ENCODE measurements at places on chromosomes 6 and 20.

DNA sequence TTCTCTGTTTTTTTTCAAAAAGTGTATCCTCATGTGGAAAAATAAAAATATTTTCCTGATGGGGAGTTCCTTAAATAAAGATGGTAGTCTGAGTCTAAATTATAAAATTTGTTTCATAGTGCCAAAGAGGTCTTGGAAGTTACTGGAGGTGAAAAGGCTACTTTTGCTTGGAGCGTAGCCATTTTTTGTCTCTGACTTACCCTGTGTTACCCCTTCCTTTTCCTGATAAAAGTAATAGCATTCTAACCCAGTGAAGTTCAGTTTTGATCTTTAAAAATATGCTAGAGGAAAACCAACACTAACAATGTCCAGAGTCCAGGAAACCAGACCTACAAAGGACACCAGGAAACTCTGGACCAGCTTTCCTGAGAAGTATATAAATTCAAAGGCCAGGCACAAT, 112.2 kb upstream of the FOXO3 start:
- DNase-seq, result no peak

GRCh38 chr6:95017922-95018321, 559.4 kb upstream of the MANEA start:
- DNase-seq, result no peak

DNA sequence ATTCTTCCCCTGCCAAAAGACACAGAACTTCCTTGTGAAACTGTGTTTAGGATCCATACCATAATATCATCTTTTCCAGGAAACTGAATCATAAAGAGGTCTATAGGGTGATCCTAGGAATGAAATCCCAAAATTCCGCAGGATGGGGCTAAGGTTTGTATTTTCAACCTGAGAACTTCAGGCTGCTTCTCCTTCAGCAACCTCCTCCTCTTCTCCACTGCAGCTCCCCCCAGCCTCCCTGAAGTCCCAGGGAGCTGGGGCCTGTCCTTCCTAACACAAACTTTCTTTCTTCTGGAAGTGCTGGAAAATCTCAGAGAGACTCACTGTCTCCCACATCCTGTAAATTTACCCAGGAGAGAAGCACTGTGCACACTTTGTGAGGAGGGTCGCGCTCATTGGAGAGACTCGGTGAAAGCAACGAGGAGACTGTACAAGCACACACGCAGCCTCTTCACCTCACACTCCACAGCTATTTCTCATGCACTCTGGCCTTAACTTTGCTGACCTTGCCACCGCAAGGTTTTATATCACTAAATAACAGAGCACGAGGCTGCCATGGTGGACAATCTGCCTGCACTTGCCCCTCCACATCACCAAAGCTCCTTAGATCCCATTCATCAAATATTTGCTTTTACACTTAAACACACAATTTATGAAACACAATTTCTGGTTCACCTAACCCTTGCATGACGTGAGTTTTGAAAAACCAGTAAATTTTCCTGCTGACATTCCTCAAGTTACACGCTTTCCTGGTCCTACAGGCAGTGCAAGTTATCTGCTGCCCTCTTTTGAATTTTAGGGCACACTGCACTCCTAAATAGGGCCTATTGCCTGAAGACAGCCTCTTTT, 14.3 kb downstream of the ID4 start:
- no peak for DNase-seq

- peak; percentile 21 for DNase-seq
Measured at GRCh38 chr20:38764567-38765318, 16.5 kb downstream of the ACTR5 start.

- no peak for DNase-seq
Measured at GRCh38 chr6:48184648-48185047, 73.7 kb upstream of the PTCHD4 start.

DNA sequence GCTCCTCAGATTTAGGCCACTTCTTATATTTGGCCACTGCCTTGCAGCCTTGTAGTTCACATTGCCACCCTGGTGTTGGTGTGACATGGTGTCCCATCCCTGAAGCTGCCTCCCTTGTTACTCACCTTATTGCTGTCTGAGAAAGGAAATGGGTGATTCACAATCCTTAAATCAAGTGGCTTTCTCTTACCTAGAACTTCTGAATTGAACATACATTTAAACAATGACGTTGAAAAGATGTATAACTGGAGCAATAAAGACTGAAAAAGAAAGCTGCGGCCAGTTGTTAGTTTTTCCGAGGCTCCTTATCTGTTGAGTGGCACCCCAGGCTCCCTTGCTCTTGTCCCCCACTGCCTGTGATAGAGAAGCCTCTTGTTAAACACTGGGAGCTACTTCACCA, 28.8 kb upstream of the GNRH2 start:
- DNase-seq, result no peak

DNA sequence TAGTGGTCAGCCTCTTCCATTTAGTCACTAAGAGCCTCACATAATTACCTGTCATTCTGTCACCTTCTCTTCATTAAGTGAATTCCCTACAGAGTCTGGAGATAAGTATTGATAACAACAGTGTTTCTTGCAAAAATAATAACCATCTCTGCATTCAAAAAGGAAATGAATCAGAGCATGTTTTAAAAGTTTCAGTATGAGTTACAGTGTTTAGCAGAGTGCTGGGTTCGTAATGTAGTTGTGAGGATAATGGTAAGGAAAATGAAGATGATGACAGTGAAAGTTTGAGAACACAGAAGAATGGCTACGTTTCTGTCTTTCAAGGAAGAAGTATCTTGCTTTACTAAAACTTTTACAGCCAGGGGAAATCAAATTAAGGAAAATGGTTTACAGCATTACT, 31.3 kb downstream of the GPRC6A start:
- no peak for DNase-seq

- DNase-seq, result no peak
Measured at GRCh38 chr6:93371756-93372155, 47.6 kb downstream of the EPHA7 start.

Measured in stimulated activated CD4-positive, alpha-beta T cell treated with anti-CD3 and anti-CD28 coated beads, Interleukin-1b, Interleukin-23, amount 100 ng/mL, for 1 hour (primary cell).